ENCODE measurements at places on chromosomes 6 and 20.

DNA sequence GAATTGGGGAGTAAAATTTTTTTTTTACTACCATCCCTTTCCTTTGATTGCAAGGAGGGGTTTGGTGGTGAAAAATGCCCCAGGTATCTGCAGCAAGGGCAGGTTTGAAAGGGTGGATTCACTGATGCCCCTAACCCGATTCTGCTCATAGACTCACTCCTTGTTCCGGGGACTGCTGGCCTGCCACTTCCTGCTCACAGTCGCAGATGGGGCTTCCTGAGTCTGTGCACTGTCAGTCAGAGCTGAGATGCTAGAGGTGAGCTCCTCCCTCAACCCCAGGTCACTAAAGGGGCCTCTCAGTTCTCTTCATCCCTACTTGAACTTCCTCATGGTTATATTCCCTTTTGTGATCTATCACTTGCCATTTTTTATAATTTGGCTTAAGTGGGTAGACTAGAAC is 357.9 kb downstream of the FARS2 start:
- DNase-seq = no peak

- no peak for DNase-seq
Measured at GRCh38 chr20:42191140-42191860, 573.1 kb upstream of the CHD6 start.

GRCh38 chr6:15453622-15454021 is 207.8 kb downstream of the JARID2 start:
- no peak for DNase-seq

DNA sequence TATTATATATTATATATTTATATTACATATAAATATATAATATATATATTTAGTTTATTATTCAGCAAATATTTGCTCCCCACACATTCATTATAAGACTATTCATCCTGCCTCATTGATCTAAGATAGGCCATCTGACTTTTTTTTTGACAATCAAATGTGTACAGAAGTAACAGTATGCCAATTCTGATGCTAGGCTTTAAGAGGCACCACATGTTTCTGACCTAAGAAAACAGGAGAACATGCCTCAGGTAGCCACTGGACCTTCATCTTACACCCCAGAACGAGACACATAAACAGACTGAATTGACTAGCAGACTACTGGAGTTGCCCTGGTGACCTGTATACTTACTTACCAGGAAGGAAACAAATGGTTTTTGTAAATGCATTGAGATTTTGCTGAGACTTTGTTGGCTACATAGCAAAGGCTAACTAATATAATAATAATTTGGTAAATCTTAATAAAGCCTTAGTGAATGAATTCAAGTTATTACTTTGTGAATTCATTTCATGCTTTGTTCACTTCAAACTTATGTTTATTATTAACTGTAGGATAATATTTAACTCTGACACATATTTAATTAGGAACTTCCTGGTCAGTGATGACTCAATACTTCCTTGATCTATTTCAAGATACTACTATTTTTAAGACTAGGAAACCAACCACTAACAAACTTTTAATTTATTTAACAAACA is 13.4 kb upstream of the MYO6 start:
- DNase-seq = no peak

GRCh38 chr6:125197795-125198269 is 44.3 kb downstream of the TPD52L1 start:
- DNase-seq = peak; percentile 52

- no peak for DNase-seq
Measured at GRCh38 chr20:3733119-3733995, 872 bp downstream of the HSPA12B start.

DNA sequence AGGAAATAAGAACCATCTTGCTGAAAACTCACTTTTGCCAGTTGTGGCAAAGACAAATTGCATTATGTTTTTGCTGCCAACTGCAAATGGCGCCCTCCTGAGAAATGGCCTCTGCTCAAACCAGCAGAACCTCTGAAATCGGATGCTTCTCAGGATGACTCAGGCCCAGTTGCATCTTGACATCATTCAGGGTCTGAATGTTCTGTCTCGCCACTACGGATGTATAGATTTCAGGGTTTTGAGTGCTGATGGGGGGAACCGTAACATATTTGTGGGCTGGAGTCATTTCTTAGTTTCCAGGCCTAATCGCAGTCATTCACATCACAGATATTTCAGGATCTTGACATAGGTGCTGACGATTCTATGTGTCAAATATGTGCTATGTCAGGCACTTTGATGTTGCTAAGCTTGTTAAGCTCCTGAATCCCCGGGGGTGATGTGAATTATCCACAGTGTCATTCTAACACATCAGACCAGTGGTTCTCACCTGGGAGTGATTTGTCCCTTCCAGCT is 207.1 kb downstream of the NFATC2 start:
- no peak for DNase-seq

DNA sequence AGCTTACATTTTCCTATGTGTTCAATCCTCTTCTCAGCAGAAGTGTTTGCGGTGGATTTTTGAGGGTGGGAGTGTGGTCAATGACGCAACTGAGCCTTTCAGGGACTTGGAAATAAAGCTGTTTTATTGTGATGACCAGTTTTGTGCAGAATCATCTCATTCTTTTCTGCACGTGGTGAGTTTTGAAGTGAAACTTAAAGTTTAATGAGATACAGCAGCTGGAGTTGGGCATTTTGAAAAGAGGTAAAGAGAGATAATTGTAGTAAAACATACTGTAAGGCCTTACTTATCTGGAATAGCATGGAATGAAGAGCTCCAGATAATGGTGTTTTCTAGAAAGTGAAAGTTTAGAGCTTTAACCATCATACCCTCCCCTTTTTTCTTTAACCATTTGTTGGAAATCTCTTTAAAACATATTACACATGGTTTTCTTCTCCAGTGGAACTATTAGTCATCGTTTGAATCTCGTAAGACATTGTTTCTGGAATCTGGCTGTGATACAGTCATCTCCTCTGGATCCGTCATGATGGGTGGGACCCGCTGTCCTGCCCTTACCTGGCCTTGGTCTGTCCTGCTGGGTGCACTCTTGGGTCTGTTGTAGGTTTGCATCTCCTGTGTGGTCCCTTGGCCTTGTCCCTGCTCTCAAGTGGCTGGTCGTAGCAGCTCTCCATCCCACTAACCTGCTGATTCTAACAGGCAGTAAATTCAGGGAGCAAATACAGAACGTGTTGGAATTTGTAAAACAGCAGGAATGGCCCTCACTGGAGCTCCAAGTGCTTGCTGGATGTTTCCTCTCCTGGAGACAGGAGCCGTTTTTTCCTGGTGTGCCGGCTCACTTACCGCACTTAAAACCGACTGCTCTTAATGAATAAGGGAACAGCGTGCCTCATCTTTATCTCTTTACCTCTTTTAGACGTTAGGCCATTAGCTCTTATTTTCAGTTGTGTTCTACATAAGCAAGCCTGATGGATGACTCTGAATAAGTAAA is 29.8 kb downstream of the UST start:
- peak; percentile 36 for DNase-seq

DNA sequence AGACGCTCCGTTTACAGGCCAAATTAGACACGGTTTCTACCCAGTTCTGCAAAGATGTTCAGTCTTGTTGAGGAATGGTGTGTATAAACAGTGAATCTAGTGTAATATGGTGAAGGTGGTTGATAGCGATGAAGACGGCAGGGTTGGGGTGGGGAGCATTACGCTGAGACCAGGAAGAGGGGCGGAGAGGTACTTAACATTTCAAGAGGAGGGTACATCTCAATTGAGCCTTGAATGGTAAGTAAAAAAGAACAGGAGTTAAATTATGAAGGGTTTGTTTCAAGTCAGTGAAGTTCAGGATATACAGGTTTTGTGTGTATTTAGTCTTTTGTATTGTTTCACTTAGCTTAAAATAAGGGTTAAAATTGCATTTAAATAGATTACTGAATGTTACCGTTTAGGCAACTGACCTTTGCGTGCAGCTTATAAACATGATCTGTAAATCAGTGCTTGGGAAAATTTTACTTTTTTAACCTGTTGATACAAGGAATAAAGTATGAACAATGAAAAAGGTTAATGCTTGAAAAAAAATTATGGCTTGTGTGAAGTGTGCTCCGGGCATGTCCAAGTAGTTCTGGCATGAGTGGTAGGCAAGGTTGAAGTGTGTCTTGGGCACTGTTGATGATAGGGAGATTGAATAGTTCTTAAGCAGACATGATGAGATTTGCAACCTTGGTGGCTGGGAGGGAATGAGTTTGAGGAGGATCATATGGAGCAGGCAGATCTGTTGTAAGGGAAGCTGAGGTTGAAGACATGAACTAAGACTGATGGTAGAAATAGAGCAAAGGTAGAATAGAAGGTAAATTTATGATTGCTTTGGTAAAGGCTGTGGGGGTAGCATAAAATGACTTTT is 842 bp downstream of the POLR1C start:
- DNase-seq = peak; percentile 6

- no peak for DNase-seq
Measured at GRCh38 chr6:11353921-11354389, 121.5 kb upstream of the NEDD9 start.

DNA sequence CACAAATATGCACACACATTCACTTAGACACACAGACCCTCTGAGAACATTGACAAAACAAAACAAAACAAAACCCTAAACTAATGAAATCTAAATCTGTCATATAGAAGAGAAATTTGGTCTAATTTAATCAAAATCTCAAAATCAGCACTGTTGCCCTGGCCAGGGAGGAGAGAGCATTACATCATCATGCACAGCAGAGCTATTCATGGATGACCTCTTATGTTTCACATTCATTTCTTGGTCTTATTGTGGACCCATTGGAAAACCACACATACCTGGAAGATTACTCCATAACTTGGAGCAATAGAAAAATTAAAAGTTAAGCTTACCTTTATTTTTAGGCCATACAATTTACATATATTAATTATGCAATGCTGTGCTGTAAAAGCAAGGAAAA is 1223.6 kb upstream of the GJE1 start:
- DNase-seq = no peak

GRCh38 chr6:110392727-110393126 is 22.6 kb downstream of the DDO start:
- DNase-seq = no peak

GRCh38 chr20:11453430-11453829 is 464.3 kb upstream of the BTBD3 start:
- no peak for DNase-seq

Data from suppressor macrophage (primary cell).